CD4-positive, alpha-beta T cell treated with Interleukin-6 for 4 hours (primary cell): ENCODE measurements at places on chromosomes 3 and 15.
A peak's percentile ranks its signal among the peaks of the same experiment; 100 is the strongest.

DNA sequence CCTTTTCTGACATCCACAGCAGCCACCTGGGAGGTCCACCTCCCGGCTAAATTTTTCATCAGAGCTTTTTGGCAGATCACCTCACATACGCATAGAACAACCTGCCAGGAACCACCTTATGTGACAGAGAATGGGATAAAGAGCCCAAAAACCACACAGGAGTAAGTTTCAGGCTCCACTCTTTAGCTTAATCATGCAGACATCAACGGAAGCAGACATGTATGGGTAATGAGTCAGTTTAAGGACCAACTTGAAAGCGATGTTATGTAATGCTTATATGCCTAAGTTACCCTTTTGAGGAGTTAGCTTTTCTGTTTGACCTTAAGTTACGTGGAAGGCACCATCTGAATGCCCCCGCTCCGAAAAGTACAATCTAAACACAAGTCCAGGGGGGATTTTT, 183.3 kb upstream of the BHLHE40 start:
- no peak for DNase-seq

- DNase-seq = no peak
Measured at GRCh38 chr3:64351713-64352638, 126.7 kb upstream of the PRICKLE2 start.

- DNase-seq = no peak
Measured at GRCh38 chr3:181493423-181493822, 218.3 kb upstream of the SOX2 start.

- DNase-seq = no peak
Measured at GRCh38 chr3:6971933-6972332, 111.0 kb downstream of the GRM7 start.

DNA sequence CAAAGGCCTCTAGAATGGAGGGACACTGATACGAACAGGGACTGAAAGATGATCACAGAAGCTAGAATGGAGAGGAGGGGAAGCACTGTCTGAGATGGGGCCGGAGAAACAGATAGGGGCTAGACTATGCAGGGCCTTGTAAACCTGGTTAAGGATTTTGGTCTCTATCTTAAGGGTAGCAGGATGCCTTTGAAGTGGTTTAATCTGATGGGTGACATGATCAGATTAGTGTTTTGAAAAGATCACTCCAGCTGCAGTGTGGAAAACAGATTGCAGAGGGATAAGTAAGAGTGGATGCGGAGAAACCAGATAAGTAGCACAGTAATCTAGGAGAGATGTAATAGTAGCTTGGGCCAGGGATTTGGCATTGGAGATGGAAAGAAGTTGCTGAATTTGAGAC, 108.1 kb downstream of the RSRC1 start:
- DNase-seq = no peak

- no peak for DNase-seq
Measured at GRCh38 chr3:149231871-149232270, 10.2 kb upstream of the CP start.

GRCh38 chr3:172107403-172107802, 68.0 kb downstream of the FNDC3B start:
- peak; percentile 64 for DNase-seq

DNA sequence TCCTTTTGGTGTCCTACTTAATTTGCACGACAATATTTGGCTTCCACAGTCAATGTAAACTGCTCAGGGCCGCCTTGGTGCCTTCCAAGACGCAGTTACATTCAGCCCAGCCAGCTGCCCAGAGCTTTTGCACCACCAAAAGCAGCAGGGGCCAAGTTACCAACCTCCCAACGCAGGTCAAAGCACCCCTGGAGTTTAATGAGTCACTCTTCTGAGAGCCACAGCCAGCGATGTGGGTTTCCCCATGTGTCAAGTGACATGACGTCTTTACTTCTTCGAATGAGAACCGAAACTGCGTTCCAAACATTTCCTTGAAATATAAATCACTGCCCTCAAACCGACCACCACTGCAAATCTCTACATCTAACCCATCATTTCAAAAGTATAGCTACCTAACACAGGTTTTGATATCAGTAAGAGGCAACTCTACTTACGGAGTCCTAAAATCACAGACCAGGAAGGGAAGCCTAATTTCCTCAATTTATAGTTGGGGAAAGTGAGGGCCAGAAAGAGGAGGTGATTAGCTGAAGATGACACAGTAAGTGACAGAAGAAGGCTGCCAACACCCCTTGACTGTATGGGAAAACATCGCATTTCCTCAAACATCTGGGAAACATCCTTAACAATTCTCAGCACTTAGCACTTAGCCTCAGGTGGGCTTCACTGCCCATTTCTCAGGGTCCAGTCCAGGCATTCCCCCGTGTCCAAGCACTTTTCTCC, 24.5 kb downstream of the MB21D2 start:
- peak; percentile 62 for DNase-seq

DNA sequence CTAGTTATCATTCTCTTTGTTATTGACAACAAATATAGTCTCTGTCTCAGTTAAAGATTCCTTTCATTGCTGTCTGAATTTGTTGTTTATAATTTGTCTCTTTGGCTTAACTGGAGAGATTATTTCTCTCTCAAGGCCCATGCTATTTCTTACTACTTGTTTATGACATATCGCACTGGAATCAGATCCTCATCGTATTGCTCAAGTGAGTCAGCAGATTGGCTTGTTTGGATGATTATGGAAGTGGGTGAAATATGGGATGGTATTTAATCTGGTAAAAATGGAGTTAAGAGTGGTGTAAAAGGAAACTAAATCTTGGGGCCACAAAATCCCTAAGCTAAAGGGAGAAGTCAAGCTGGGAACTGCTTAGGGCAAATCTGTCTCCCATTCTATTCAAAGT, 613.1 kb downstream of the SI start:
- DNase-seq = no peak

DNA sequence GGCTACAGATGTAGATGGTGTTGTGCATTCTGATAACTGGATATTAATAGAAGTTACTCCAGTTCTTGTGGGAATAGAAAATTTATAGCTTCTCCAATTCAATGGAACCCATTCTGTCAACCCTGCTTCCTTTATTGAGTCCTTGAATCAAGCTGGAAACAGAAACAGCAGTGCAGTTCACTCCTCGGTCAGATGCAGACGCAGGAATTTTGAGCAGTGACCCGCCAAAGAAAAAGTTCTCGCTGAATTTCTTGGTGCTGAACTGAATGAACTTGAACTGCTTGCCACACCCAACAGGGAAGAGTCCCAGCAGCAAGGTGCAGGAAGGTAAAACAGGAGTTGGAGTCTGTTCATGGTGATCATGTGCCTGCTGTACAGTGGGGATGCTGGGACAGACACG, 10.3 kb downstream of the HRH1 start:
- no peak for DNase-seq

DNA sequence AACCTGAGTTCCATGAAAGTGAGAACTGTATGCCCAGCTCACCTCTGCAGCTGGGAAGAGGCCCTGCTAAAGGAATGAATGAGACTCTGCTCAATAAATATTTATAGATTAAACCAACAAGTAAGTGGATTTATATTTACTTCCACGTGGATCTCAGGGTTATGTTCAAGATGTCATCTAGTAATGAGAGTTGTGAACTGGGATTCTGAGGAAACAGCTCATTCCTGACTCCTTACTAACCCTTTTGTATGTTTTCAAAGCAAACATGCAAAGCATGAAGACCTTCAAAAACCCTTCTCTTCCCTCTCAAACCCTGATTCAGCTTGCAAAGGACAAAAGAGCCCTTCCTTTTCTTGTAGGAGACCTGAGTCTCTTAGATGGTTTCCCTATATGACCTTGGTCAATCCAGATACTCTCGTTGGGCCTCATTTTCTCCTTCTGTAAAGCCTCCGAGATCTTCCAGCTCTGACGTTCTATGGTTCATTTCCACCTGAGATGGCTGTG, 53.4 kb downstream of the LSM3 start:
- DNase-seq = no peak

DNA sequence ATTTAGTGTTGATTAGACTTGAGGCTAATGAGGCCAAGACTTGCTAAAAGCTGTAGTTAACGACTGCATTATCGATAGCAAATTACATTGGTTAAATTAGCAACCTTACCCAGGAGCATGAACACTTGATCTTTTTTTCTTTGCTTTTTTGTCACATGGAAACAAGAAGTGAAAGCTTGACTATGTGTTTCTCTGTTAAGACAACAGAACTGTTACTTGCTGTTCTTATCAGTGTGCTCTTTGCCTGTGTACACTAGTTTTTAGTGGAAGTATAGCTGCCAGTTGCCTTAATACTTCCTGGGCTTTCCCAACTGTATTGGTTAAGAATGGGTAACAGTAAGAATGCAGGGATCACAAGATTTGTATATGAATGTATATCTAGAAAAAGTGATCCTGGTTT, 625.5 kb downstream of the NAALADL2 start:
- no peak for DNase-seq

GRCh38 chr15:93029214-93029835, 59.7 kb downstream of the RGMA start:
- DNase-seq = no peak

DNA sequence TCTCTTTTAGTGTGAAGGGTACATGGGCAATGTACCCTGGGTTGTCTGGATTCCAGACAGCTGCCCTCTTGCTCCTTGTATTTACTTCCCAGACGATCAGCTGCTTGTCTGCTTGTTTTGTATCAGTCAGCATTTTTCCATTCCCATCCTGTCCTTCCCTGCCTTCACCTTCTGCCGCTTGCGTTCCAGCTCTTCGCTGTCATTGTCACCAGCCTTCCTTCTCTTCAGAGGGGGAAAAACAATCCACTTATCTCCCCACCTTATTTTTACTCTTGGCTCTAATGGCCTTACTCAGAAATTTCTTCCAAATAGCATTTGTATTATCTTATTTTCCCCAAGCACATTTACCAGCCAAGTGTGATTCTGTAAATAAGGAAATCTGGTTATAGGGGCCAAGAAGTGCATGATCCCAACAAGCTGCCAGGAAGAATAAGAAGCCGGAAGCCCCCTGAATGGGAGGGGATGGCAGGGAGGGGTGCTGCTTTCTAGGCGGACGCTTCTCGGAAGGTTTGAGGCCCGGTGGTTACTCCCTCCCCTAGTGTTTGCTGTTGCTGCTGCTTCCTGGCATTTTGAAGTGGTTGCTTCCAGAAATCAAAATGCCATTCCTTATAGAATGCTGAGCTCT, 497.6 kb downstream of the NTRK3 start:
- no peak for DNase-seq

DNA sequence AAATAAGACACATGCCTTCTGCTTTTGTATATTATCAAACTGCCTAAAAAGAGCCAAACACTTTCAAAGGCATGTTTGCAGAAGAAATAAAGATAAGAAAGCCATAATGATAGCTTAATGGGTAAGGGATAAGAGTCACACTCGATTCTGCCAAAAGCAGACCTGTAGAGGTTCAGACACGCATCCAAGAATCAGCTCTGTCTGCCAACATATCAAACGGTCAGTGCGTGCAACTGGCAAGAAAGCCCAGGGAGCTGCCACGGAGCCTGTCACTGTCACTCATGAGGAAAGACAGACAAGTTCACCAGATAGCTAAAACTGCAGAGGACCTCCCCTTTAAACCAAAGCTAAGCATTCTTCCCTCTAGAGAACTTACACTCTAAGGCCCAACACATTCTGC, 23.2 kb downstream of the DCP1A start:
- no peak for DNase-seq

GRCh38 chr15:41557673-41558399, 1.2 kb upstream of the TYRO3 start:
- peak; percentile 78 for DNase-seq

GRCh38 chr3:30112902-30113484, 493.4 kb upstream of the TGFBR2 start:
- no peak for DNase-seq

GRCh38 chr3:23198801-23199200, 4.3 kb upstream of the UBE2E2 start:
- DNase-seq = no peak

GRCh38 chr3:197501496-197501878, 54.3 kb downstream of the BDH1 start:
- no peak for DNase-seq

- no peak for DNase-seq
Measured at GRCh38 chr3:20064387-20064786, 24.1 kb downstream of the KAT2B start.
